AG10803 (cell line): ENCODE measurements at places on chromosomes 3 and 15.
A peak's percentile ranks its signal among the peaks of the same experiment; 100 is the strongest.

- DNase-seq, result no peak
These were observed 32.0 kb upstream of the MANF start for GRCh38 chr3:51353131-51353530.

- DNase-seq, result no peak
These were observed 99.0 kb upstream of the MEF2A start for GRCh38 chr15:99466701-99467337.

DNA sequence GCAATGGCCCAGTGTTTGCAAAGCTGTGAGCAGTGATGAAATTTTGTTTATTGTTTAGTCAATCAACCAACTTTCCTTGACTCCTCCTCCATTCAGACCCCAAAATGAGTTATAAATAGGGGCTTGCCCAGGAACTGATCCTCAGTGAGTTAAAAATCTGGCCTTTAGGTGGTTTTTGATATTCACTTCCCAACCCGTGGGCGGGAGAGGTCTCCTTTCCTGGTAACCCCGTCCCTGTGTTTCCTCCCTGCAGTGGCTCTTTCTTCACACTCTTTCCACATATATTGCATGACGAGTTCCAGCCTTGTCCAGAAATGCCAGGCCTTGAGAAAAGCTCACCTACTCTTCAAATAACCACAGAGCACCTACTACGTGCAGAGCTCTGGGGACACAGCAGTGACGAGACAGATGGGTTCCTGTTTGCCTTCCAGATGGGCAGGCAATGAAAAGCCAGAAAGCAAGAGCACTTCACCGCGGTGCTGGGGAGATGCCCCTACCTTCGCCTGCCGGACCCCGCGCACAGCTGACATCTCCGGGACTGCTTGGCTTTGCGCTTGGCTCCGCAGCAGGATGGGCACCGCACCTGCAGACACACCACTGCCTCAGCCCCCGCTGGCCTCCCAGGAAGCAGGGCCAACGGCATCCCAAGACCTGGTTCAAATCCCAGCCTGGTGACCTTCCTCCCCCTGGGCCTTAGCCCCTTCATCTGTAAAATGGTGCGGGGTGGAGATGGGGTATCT, 17.2 kb downstream of the SSUH2 start:
- no peak for DNase-seq

GRCh38 chr15:57079446-57079845, 161.0 kb downstream of the TCF12 start:
- no peak for DNase-seq

- no peak for DNase-seq
These were observed 203.8 kb downstream of the RPLP1 start for GRCh38 chr15:69656271-69657030.

- no peak for DNase-seq
These were observed 3.7 kb upstream of the APOD start for GRCh38 chr3:195587406-195587805.

- no peak for DNase-seq
These were observed 528 bp downstream of the RBPMS2 start for GRCh38 chr15:64774629-64775493.

GRCh38 chr3:73451301-73451944, 173.3 kb downstream of the PDZRN3 start:
- no peak for DNase-seq

DNA sequence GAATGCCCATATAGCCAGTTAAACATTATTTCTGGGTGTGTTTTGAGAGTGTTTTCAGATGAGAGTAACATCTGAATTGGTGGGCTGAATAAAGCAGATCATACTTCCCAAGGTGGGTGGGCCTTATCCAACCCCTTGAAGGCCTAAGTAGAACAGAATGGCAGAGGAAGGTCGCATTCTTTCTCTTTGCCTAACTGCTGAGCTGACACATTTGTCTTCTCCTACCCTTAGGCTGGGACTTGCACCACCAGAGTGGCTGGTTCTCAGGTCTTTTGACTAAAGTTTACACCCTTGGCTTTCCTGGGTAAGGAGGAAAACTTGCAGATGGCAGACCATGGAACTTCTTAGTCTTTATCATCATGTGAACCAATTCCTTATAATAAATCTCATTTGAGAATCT, 85.8 kb upstream of the TNFAIP8L3 start:
- no peak for DNase-seq

GRCh38 chr3:138944929-138945708, 1.8 kb downstream of the FOXL2 start:
- DNase-seq, result peak; percentile 32

DNA sequence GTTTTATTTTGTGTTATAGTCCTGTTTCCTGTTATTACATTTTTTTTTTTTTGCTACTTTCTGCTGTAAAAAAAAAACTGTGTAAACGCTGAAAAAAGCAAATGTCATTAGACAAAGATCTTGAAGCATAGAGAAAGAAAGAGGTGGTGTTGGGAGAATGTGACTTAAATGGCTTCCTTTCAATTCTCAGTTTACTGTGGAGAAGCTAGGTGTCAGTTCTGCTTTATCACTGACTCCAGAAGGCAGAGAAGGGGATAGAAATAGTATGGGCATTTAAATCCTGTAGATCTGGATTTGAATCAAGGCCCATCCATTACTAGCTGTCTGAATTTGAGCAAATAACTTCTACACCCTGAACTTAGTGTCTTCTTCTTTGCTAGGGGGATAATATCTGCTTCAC, 23.0 kb downstream of the PPM1L start:
- DNase-seq, result no peak

- peak; percentile 36 for DNase-seq
These were observed 65.6 kb downstream of the ZNF609 start for GRCh38 chr15:64525828-64526530.

DNA sequence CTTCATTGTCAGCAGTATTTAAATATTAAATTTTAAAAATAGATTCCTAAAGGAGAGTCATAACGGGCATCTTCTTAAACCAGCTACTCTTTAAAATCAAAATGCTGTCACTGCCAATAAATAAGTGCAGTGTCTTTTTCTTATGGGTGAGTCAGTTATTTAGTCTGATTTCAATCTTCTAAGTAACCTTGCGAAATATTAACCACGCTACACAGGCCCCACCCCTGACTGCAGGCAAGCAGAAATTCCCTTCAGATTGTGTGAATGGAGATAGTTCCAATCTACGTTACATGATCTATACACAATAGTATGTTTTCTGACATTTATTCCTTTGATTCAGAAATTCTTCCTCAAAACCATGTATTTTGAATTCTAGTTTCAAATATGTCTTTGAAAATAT, 141.5 kb downstream of the GADL1 start:
- DNase-seq, result peak; percentile 84

DNA sequence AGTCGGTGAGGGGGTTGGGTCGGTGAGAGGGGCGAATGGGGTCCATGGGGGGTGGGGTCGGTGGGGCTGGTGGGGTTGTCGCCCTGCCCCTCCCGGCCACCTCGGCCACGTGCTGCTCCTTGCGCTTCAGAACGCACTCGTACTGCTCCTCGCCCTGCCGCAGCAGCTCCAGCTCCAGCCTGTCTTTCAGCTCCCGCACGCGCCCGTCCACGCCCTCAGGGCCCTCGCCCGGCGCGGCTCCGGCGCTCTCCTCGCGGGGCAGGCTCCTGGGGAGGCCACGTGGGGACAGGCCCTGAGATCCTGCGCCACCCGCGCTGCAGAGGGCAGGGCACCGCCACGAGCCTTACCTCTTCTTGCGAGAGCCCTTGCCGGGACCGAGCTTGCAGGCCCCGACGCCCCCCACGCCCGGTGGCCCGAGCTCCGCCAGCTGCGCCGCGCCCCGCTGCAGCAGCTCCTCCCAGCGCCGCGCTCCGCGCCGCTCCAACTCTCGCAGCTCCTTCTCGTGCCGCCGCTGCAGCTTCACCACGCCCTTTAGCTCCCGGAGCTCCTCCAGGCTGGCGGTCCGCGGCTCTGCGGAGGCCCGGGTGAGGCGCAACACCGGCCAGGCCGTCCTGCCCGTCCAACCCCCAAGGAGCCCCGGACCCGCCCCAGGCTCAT, 8.2 kb upstream of the ANKRD63 start:
- DNase-seq, result peak; percentile 48

DNA sequence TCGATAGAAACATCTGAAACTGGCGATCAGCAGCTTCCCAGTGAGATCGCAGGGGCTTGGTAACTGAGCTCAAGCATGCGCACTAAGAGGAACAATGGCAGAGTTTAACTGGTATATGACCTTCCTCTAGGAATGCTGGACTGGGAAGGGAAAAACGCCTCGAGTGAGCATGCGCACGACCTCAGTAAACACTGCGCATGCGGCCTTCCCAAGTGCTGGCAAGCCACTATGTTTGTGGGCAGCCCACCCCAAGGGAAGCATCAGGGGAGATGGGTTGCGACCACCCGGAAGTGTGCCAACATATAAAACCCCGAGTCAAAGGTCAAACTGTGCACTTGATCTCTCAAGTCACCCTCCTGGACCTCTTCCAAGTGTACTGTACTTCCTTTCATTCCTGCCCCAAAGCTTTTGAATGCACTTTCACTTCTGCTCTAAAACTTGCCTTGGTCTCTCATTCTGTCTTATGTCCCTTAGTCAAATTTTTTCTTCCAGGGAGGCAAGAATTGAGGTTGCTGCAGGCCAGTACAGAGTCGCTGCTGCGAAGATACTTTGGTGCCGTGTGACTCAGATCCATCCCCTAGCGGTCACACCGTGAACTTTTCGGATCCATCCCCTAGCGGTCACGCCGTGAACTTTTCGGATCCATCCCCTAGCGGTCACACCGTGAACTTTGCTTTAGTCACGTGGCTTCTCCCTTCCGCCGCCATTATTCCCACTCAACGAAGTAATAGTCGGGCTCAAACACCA, 243.3 kb downstream of the FAM43A start:
- DNase-seq, result no peak

GRCh38 chr3:27655547-27655946, 66.6 kb downstream of the EOMES start:
- DNase-seq, result no peak

GRCh38 chr3:147141516-147142288, 264.6 kb downstream of the ZIC4 start:
- no peak for DNase-seq

- DNase-seq, result no peak
These were observed 14.3 kb downstream of the PLA2G4B start for GRCh38 chr15:41852736-41853590.

DNA sequence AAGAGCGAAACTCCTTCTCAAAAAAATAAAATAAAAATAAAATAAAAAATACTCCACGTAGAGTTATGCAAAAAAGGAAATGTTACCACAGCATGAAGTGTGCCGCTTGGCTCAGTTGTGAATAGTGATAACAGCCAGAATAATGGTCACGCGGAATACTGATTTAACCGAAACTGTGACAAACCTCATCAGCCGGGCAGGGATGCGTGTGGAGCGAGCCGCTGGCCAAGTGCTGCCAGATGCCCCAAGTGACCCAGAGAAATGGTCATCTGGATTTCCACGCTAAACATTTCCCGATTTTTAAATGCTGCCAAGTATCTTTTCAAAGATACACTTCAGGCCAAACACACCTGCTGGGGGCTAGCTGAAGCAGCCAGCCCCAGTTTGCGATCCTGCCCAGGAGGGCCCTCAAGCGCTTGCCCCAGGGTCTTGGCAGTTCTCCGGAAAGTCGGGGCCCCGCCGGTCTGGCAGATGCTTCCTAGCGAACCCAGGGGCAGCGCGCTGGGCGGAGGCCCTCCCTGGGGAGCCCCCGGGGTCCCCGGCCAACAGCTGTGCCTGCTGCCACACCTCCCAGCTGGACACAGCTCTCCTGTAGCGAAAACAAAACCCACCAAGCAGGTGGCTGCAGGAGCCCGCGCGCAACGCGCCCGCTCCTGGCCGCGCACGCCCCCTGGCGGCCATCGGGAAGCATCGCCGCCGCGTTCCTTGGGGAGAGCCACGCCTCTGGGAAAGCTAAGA, 35.1 kb downstream of the CMTM6 start:
- peak; percentile 50 for DNase-seq

DNA sequence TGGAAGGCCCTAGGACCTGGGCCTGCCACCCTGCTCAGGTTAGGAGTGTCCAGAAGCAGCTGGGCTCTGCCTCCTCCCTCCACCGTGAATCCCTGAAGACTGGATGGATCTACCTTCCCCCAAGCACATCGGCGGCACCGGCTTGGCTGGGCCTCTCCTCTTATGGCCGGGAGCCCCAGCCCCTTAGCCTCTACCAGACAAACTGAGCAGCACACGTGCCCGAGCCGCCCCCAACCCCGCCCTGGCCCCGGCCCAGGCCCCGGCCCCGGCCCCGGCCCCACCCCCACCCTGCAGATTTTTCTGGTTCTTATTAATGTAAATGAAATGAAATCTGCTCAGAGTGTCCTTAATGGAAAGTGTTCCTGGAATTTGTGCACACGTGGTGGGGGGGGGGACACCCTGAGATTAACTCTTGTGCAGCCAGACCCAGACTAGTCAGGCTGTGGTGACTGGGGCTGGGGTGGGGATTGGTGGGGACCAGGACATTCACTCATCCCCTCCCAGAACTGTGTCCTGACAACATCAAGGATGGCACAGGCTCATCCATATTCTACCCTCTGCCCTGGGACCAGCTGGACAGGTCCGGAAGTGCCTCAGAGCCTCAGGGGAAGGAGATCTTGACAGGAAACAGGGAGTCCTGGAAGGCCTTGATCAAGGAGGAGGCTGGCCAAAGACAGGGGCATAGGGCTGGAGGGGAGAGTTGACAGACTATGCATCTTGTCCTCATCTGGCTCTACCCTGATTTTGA, 30.9 kb upstream of the SEMA3F start:
- DNase-seq, result no peak

- no peak for DNase-seq
These were observed 44.4 kb downstream of the ANXA2 start for GRCh38 chr15:60353245-60353920.

GRCh38 chr3:153158961-153159735, 2.9 kb upstream of the RAP2B start:
- DNase-seq, result no peak

GRCh38 chr3:159654183-159655134, 334.2 kb upstream of the IL12A start:
- no peak for DNase-seq

- peak; percentile 25 for DNase-seq
These were observed 129.9 kb upstream of the UBE3A start for GRCh38 chr15:25568751-25569150.

DNA sequence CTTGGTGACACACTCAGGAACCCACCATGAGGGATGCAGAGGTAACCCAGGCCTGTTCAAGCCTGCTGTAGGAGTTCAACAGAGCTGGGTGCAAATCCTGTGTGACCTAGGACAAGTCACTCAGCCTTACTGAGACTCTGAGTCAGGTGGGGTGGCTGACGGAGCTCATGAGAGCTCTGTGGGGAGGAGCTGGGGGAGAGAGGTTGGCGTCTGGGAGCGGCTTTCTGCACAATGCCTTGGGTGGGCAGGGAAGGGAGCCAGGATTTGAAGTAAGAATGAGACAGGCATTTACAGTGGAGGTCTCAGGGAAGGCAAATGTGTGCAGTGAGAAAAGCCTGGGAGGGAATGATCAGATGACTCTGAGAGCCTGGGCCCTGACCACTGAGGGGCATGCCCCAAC, 18.3 kb downstream of the C3orf18 start:
- DNase-seq, result no peak

DNA sequence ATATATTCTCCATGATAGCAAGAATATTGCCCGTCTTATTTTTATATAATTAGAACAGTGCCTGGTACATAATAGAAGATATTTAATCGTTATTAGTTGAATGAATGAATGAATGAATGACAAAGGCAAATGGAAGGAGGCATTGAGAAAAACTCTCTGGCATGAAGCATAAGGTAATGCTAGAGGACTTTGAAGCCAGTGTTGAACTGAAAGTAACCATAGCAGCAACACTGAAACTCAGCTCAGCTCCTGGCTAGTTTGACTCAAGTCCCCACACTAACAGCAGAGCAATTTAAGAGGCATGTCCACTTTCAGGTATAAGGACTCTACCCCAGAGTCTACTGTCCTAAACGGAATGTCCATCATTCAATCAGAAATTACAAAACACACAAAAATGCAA, 227.0 kb downstream of the CPNE4 start:
- DNase-seq, result no peak
